Posterior cingulate gyrus (tissue), 11 donors: ENCODE measurements at places on chromosomes 7 and 10.

- no peak for DNase-seq
Observed at GRCh38 chr7:47796347-47796746, 151.9 kb downstream of the PKD1L1 start.

- DNase-seq: no peak
Observed at GRCh38 chr7:50792342-50793119, 9.8 kb upstream of the GRB10 start.

GRCh38 chr7:22051886-22052673 lies 106.4 kb upstream of the CDCA7L start:
- DNase-seq: no peak

- no peak for DNase-seq
Observed at GRCh38 chr10:17787087-17787961, 21.8 kb upstream of the MRC1 start.

DNA sequence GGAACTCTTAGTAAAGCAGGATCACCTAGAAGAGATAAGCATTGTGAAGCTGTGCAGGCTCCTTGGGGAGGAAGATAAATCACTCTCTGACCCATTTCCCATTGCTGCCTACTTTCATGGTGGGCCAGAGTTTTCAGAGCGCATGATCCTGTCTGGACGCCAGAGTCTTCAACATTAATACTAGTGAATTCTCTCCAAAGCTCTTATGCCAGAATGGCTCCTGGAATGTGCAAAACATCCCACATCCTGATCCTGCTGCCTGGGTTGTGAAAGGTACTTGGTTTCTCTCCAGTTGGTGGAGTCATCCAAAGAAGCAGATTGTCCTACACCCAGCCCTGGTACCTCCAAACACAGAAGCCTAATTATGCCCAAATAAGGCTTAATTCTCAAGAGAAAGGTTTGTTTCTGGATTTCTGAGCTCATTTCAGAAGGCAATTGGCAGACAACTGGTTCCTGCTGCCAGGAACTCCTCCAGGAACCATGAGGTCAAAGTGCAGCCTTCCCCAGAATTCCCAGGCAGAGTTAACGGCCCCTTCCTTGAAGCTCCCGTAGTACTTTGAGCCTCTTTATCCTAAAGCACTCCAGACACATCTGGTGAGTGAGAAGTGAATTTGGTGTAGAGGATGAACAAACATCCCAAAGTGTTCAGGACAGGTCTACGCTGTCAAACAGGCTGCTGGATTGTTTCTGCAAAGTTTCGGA lies 495.2 kb downstream of the PLXNA4 start:
- no peak for DNase-seq

DNA sequence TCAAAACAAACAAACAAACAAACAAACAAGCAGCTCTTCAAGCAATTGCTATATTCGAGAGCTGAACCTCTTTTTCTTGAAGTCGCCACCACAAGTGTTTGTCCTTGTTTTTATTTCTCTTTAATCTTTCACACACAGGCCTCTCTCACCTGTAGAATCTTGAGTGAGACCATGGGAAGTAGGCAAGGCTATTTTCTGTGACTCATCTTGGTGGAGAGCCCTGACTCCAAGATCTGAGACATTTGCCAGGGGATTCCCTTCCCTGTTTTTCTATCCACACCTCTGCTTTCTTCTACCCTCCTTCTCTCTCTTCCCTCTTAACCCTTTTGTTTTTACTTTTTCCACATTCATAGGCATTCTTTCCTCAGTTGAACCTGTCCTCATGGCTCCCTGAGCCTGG lies 8.0 kb upstream of the TAS2R60 start:
- DNase-seq: no peak

DNA sequence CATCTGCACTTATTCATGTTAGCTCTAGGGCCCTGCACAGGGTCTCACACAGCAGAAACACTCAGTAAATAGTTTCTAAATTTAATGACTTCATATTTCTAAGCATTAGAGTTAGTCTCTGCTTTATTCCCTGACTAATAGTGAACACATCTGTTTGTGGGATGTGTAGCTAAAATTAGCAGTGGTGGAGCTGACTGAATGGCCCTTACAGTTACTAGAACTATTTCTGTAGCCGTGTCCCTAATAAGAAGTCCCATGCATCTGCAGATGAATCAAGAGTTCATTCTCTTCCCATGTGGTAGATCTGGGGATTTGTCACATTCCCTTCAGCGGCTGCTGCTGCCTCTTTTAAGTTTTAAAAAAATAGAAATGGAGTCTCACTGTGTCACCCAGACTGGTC lies 11.7 kb downstream of the MAP3K8 start:
- DNase-seq: no peak

DNA sequence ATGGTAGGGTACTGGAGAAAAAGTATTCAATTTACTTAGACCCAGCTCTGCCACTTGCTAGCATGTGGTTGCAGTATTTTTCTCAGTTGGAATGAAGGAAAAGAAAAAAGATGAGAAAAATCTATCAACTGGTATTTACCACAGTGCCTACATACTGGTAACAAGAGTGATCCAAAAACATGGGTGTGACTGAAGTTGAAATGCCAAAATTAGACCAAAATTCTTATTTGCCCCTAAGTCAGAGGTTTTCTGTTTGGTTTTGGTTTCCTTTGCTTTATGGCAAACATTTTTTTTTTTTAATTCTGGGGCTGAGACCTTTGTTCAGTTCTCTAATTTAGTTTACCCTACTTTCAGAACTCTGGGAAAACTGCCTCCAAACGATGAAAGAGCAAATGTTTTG lies 12.3 kb downstream of the HYCC1 start:
- DNase-seq: no peak
